ENCODE measurements at places on chromosomes 11 and 22. TPM values are rescaled to one million over a fixed set of nuclear protein-coding genes. Genes with fewer than 3 reads are reported as not detected.

DNA sequence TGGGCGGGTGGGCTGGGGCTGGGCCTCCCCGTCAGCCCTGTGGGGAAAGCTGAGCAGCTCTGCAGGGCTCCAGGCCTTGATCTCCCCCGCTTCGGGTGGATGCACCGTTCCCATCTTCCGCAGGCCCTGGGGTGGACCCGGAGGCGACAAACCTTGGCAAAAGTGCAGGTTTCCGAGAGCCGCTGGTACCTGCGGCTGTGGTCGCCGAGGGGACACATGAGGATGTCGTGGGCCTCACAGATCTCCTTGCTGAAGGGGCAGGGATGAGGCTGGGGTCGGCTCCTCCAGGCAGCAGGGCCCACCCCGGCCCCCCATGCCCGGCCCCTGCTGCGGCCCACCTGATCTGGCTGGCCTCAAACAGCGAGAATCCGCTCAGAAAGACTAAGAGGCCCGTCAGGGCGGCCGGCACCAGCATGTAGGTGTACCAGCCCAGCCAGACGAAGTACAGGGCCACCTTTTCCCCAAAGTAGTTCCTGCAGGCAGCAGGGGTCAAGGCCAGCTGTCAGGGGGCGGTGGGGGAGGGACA, 11.8 kb downstream of the ANO9 start:
- DNase-seq: no peak

The TUG1 gene
- 52.6 TPM for total RNA-seq

- peak; percentile 80 for DNase-seq
Observed at GRCh38 chr11:57513911-57514537, 1.5 kb downstream of the SLC43A1 start.

The OR8D1 gene
- not detected for total RNA-seq

GRCh38 chr11:64062185-64063039, 26.7 kb downstream of the FLRT1 start:
- DNase-seq: no peak

- no peak for DNase-seq
Observed at GRCh38 chr11:60018058-60018457, 1.1 kb downstream of the OOSP4B start.

- DNase-seq: no peak
Observed at GRCh38 chr11:91947215-91947820, 277.3 kb upstream of the FAT3 start.

- no peak for DNase-seq
Observed at GRCh38 chr11:91396236-91397133, 828.1 kb upstream of the FAT3 start.

The OR10D3 gene
- total RNA-seq: not detected

- DNase-seq: no peak
Observed at GRCh38 chr11:3782963-3783362, 14.4 kb downstream of the NUP98 start.

DNA sequence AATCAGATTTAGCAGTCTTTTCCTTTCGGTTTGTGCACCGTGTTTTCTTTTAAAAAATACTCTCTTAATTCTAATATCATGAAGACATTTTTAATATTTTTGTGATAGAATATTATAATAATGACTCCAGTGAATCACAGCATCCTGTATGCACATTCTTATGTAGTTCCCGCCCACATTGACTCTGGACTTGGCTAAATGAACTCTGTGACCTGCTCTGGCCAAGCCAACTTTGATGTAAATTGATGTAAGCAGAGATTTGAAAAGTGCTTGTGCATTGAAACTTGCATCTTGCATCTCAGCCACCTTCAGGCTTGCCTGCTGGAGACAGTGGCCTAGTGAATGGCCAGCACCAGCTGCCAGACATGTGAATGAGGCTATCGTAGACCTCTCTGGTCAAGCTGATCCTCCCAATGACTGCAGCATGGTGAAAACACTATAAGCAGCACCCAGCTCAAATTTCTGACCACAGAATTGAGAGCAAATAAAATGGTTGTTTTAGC, 29.2 kb upstream of the PGM2L1 start:
- DNase-seq: no peak

- no peak for DNase-seq
Observed at GRCh38 chr22:42949159-42949558, 65.8 kb downstream of the PACSIN2 start.

The POLD3 gene
- total RNA-seq: 6.9 TPM

The CXCR5 gene
- not detected for total RNA-seq

- no peak for DNase-seq
Observed at GRCh38 chr11:68016904-68017817, 7.0 kb downstream of the ALDH3B1 start.

DNA sequence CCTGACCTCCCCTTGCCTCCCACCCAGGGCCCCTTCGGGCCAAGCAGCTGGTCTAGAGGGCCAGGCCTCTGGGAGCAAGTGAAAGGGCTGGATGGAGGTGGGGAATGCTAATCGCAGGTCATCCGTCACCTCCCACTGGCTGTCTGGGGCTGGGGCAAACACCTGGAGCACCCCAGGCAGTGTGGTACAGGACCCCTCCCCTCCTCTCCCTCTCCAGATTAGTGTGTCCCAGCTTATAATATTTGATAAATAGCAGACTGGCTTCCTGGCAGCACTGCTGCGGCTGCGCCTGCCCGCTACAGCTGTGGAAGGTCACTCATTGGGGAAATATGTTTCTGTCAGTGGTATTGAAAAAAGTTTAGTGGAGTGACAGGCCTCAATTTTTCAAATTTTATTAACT, 90.7 kb upstream of the PHOX2A start:
- no peak for DNase-seq

The PRDM10 gene
- total RNA-seq: 6.7 TPM

- DNase-seq: peak; percentile 50
Observed at GRCh38 chr11:119484741-119485605, 62.0 kb upstream of the THY1 start.

- no peak for DNase-seq
Observed at GRCh38 chr11:120985718-120986569, 38.0 kb upstream of the TBCEL start.

The CECR2 gene
- 4.9 TPM for total RNA-seq

The SNX32 gene
- total RNA-seq: 0.54 TPM

DNA sequence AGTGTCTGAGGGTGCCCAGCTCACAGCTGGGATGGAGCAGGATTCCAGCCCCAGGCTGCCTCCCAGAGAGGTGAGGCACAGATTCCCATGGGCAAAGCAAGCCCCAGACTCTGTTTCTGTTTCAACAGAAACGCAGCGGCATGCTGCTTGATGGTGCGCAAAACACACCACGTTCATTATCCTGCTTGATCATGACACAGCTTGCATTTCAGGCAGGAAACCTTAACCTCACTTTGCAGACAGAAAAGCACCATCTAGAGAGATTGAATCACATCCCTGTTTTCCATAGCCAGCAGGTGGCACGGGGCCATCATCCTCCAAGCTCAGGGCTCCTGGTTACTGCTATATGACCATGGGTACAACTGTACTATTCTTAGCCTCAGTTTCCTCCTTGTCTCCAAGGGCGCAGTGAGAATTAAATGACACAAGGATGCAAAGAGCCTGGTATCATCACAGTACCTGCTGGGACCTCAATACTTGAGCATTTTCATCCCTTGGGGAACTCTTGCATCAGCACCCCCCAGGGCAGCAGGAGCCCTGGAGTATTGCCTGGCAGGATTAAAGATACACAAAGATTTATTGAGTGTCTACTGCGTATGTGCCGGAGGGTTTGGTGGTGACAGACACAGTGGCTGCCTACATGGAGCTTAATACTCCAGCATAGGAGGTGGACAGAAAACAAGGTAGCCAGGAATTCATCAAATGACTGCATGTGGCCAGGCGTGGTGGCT, 110.0 kb downstream of the TP53I11 start:
- DNase-seq: no peak

The MUC2 gene
- 0.03 TPM for total RNA-seq

GRCh38 chr11:20881328-20882079, 212.1 kb downstream of the NELL1 start:
- no peak for DNase-seq

GRCh38 chr11:73258104-73259035, 13.8 kb upstream of the P2RY6 start:
- no peak for DNase-seq

- DNase-seq: no peak
Observed at GRCh38 chr11:128324531-128325141, 262.7 kb downstream of the ETS1 start.

DNA sequence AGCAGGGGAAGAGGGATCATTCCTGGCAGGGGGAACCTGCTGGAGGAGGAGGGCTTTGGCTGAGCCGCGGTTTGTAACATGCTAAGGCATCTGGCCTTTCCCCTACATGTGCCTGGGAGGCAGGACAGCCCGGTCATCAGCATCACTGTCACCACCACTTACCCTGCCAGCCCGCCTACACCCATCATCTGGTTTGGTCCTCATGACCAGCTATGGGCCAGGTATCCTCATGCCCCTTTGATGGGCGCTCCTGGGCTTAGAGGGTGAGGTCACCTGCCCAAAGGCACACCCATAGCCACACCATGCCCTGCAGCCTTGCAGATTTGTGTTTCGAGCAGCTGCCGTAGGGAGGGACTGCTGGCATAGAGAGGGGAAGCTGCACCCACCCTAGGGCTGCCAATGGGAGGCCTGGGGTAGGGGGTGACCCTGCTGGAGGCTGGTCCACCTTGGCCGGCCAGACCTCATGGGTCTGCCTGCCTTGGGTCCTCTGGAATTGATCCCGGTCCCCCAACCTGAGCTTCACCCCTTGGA, 2.6 kb downstream of the MRGPRF start:
- no peak for DNase-seq

The OR51B5 gene
- total RNA-seq: not detected

DNA sequence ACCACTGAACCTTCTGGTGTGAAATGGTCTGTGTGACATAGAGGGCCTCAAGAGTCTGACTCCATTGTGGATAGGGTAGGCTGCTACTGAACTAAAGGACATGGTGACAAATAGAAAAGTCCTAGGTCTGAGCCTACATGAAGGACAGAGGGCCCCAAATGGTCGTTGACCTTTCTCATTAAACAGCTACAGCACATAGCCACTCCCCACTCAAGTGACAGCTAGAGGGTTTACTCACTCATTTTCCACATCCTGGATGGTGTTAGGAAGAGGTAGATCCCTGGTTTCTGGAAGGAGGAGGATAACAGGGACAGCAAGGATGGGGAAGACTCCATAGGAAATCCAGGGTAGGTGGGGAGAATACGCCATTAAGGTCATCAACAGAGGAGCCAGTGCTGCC, 63.3 kb downstream of the SLC22A24 start:
- DNase-seq: no peak

DNA sequence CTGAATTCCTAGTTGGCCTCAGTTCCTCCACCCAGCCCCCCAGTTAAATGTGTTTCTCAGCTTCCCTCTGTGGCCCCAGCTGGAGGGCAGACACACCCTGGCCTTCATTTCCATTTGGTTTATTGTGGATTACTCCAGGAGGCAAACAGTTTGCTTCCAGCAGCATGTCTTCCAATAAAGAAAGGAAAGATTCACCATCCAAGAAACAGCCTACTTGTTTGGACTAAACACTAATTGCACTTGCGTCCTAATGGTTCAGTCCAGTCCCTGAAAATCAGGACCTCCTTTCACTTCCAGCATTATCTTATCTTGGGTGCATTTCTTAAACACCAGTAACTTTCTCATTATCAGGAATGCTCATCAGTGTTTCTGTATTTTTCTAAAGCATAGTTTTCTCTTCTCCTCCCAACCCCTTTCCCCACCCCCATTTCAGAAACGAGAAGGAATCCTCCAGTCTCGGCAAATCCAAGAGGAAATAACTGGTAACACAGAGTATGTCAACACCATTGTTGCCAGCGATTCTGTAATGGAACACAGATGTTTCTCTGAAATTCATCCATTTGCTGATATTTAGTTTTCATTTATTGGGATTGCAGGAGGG, 130.9 kb downstream of the PARVA start:
- DNase-seq: no peak

The ADAMTS8 gene
- total RNA-seq: 3.9 TPM

The EXPH5 gene
- 0.46 TPM for total RNA-seq

DNA sequence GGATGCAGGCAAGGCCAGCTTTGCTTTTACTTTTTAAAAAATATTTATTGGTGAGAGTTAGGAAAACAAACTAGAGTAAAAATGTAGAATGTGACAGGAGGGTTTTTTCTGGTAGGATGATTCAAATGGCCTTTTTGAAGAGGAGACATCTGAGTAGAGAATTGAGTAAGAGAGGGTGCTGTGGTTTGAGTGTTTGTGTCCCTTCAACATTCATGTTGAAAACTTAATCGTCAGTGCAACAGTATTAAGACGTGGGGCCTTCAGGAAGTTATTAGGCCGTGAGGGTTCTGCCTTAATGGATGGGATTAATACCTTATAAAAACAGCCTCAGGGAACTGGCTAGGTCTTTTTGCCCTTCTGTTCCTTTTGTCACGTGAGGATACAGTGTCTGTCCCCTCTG, 288.8 kb upstream of the C11orf87 start:
- no peak for DNase-seq

DNA sequence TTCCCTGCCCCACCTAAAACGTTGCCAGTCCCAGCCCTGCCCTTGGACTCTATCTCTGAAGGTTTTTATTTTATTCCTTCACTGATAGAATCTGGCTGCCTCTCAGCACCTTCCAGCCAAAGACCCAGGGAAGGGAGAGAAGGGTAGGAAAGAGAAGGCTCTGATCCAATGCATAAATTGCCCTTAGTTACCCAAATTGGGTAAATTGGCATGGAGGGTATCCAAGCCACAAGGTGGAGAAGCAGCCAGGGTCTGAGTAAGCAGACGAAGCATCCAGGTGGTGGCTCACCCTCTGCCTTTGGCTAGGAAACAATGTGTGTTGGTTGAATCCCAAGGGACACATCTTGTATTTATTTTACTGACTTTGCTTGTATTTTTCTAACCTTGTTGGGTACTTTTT, 89.0 kb downstream of the FEZ1 start:
- DNase-seq: no peak

The NFAM1 gene
- 1.5 TPM for total RNA-seq

GRCh38 chr22:32000181-32000580, 42.9 kb upstream of the SLC5A1 start:
- DNase-seq: no peak

DNA sequence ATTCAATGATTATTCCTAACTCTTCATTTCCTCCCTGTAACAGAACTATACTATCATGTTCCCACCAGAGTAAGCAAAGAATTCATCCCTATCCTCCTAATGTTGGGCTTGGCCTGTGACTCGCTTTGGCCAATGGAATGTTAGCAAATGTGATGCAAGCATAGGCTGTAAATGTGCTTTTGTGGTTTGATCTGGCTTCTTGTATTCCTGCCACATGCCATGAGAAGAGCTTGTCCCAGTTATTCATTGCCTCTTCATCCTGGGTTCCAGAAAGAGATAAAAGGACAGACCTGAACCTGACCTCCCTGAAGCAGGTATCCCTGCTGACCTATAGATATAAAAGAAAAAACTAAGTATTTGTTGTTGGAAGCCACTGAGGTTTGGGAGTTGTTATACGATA, 51.0 kb downstream of the SYTL2 start:
- DNase-seq: no peak

The ANKK1 gene
- total RNA-seq: 0.16 TPM

DNA sequence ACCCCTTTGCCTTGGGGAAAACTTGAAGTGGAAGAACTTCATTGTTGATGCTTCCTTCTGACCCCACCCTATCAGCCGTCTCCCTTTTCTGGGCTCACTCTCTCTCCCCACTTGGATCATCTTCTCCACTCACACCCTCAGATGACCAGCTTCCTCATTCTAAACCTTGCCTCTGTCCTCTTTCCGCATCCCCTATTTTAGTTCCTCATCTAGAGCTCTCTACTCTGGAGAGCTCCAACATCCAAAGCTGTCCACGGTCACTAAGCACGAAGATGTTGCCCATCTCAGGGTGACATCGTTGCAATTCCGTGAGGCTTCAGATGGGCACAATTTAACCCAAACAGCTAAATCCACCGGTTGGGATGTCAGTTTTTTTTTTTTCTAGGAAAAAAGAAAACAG, 31.6 kb upstream of the ME3 start:
- DNase-seq: no peak
